ENCODE measurements at places on chromosomes 1 and 21. TPM values are rescaled to one million over a fixed set of nuclear protein-coding genes. Genes with fewer than 3 reads are reported as not detected.

CNR2 gene
- total RNA-seq, result not detected

LDLRAD1 gene
- total RNA-seq, result not detected

NECAP2 gene
- 145 TPM for total RNA-seq

F13B gene
- not detected for total RNA-seq

OPTC gene
- not detected for total RNA-seq

F3 gene
- 35.4 TPM for total RNA-seq

GRIK1 gene
- not detected for total RNA-seq

PALMD gene
- 83.9 TPM for total RNA-seq

EPHA10 gene
- not detected for total RNA-seq

CSF1 gene
- 62.4 TPM for total RNA-seq

HTR6 gene
- not detected for total RNA-seq

USH2A gene
- total RNA-seq, result not detected

PYGO2 gene
- total RNA-seq, result 20.9 TPM

ILDR2 gene
- not detected for total RNA-seq

PDZK1IP1 gene
- total RNA-seq, result not detected

C1orf226 gene
- total RNA-seq, result 4.2 TPM

DVL1 gene
- 56.5 TPM for total RNA-seq

CNTN2 gene
- not detected for total RNA-seq

SYCP1 gene
- not detected for total RNA-seq

CHRNB2 gene
- 0.12 TPM for total RNA-seq

KIAA0040 gene
- total RNA-seq, result 18.6 TPM

ELF3 gene
- total RNA-seq, result 0.58 TPM

TNFRSF8 gene
- total RNA-seq, result not detected

Measured in glomerular endothelial cell (primary cell).